C1 segment of cervical spinal cord (tissue), 14 donors: ENCODE measurements at places on chromosomes 13 and 19.

GRCh38 chr19:50255115-50255514 lies 51.7 kb downstream of the MYH14 start:
- no peak for DNase-seq

- DNase-seq: no peak
Observed at GRCh38 chr19:21210037-21210621, 68.3 kb downstream of the ZNF431 start.

DNA sequence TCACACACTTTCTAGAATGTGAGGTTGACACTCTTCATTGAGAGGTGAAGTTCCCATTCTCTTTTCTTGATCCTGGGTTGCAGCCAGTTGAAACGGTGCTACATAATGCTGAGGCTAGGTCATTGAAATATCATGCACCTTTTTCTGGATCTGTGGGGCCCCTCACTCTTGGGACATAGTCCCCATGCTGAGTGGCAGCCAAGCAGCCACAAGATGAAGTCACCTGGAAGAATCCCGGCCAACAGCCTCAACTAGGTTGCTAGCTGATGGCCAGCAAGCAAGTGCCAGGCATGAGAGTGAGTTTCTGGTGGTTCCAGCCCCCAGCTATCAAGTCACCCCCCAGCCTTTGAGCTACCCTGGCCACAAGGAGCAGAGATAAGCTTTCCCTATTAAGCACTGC lies 148.5 kb upstream of the TSHZ3 start:
- DNase-seq: no peak

DNA sequence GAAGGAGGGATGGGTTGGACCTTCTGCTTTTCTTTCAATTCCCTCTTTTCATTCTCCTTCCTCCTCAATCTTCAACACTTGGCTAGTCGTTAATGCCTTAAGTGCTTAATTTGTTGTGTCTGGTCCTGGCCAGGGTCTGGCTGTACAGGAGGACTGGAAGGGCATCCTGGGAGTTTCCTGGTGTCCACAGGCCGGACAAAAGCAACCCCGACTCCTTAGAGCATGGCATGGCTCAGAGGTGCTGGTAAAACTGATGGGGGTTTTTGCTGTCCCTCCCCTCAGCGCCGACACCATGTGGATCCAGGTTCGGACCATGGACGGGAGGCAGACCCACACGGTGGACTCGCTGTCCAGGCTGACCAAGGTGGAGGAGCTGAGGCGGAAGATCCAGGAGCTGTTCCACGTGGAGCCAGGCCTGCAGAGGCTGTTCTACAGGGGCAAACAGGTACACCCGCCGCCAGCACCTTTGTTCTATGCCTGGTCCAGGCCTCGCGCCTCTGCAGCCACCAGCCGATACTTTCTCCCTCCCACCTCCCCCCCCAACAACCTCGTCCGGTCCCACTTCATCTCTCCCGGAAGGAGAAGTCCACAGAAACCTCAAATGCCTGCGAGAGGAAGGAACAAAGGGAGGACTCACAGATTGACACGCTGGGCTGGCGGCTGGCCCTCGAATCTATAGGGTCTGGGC lies 1.4 kb downstream of the UHRF1 start:
- no peak for DNase-seq

GRCh38 chr19:39582891-39583625 lies 19.3 kb upstream of the LGALS13 start:
- DNase-seq: no peak

- no peak for DNase-seq
Observed at GRCh38 chr13:28166257-28166656, 27.9 kb downstream of the PAN3 start.
